Endothelial cell (in vitro differentiated cells): ENCODE measurements at places on chromosomes 5 and 9. TPM values are rescaled to one million over a fixed set of nuclear protein-coding genes. Genes with fewer than 3 reads are reported as not detected.

GRCh38 chr5:25909163-25909562, 1129.2 kb downstream of the CDH9 start:
- no peak overlapping the region for H3K4me3 ChIP-seq
- no peaks in the 10 kb centered on the region for H3K27me3 ChIP-seq
- no peak overlapping the region for H3K27ac ChIP-seq
- no peaks in the 10 kb centered on the region for H3K36me3 ChIP-seq
- H3K4me1 ChIP-seq, result no peaks in the 10 kb centered on the region

GRCh38 chr9:38685535-38685934, 34.4 kb downstream of the FAM240B start:
- DNase-seq, result no peak
- no peaks in the 10 kb centered on the region for H3K36me3 ChIP-seq
- peaks cover 18% of the 10 kb centered on the region for H3K4me1 ChIP-seq
- no peak overlapping the region for H3K27ac ChIP-seq
- H3K4me3 ChIP-seq, result no peak overlapping the region

DNA sequence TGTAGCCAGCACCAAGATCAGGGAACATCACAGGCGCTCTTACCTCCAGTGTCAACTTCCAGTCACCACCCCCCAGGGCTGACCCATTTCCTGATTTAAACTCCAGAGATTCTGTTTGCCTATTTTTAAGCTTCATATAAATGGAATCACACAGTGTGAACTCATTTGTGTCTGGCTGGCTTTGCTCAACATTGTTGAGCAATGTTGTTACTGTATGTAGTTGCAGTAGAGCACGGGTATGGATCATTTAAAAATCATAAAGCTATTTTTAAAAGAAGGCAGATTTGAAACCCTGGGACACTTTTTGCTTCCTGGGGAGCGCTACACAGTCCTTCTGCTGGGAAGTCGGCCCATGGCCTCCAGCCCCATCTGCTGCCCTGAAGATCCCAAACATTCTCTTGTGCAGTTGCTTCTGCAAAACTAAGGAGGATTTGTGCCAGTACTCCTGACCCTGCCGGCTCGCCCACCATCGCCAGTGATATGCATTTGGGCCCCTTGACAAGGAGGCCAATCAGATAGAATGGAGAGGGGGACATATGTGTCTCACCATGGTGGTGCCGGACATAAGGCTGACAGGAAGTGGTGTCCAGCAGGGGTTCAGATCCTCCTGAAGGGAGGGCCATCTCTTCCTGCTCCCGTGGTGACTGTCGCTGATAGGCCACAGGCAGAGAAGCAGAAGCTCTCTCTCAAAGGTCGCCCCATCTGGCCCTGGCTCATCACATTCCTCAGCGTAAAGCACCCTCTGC, 13.3 kb downstream of the DCANP1 start:
- H3K27ac ChIP-seq, result no peak overlapping the region
- peaks cover 12% of the 10 kb centered on the region for H3K4me1 ChIP-seq

DNA sequence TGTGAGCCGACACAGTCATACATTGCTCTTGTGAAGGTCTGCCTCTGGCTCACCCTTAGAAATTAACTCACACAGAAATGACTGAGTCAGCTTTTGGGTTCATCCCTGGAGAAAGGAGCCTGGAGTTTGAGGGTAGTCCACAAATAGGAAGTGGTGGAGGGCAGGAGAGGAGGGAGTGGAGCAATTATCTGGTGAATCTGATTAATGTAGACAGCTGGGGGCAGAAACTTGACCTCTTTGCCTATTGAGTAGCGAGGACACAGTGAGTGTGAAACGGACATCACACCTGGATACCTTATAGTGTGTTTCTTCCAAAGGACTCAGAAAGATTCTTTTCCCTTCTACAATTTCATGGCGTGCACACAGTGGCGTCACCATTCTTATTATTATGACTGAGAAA, 48.5 kb upstream of the MSX2 start:
- H3K27ac ChIP-seq, result no peak overlapping the region
- no peak for DNase-seq
- no peak overlapping the region for H3K4me3 ChIP-seq
- H3K27me3 ChIP-seq, result peaks cover 2% of the 10 kb centered on the region
- H3K36me3 ChIP-seq, result no peaks in the 10 kb centered on the region

DNA sequence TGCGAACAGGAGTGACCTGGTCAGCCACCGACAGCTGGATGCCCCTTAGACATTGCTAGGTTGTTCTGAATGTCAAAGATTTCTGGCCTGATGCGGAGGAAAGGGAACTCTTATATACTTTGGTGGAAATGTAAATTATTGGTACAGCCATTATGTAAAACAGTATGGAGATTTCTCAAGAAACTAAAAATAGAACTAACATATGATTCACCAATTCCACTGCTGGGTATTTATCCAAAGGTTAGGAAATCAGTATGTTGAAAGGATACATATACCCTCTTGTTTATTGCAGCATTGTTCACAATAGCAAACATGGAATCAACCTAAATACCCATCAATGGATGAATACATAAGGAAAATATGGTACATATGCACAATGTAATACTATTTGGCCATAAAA, 31.8 kb downstream of the DMRT3 start:
- no peaks in the 10 kb centered on the region for H3K27me3 ChIP-seq
- peaks cover 15% of the 10 kb centered on the region for H3K4me1 ChIP-seq
- no peak overlapping the region for H3K4me3 ChIP-seq
- no peak overlapping the region for H3K27ac ChIP-seq
- H3K36me3 ChIP-seq, result no peaks in the 10 kb centered on the region
- DNase-seq, result no peak

DNA sequence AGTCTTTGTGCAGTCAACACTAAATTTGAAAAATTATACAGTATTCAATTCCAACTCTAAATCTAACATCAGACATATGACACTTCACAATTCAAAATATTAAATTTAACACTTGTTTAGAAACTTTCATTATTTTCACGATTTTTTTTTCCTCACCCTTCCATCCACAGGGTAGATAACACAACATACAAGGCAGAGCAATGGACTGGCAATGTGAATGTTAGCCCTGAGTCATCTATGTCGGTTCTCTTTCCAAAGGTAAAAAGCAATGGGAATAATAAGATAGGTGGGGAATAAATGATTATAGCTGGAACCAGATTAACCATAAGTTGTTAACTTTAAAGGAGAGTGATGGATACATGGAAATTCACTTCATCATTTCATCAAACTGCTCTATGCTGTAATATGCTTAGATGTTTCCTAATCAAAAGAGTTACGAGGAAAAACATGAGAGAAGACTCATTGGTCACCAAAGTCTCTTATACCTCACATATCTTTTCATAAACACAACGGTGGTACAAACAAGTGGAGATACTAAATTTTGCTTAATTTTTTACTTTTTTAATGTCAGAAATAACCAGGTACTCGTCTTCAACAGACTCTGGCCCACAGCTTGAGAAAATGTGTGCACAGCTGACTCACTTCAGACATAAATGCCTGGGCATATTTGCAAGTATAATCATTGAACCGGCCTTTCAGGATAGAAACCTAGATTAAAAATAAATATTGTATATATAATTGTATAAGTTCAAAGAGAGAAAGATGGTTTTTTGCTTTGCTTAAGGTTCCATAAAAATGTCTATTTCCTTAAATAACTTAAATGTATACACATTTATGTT, 23.0 kb downstream of the RFX3 start:
- H3K27ac ChIP-seq, result no peak overlapping the region
- no peak for DNase-seq
- H3K36me3 ChIP-seq, result no peaks in the 10 kb centered on the region

- H3K27me3 ChIP-seq, result peaks cover 3% of the 10 kb centered on the region
- H3K4me1 ChIP-seq, result no peaks in the 10 kb centered on the region
- no peak overlapping the region for H3K27ac ChIP-seq
- no peak overlapping the region for H3K4me3 ChIP-seq
These were observed 183.3 kb downstream of the SEC61B start for GRCh38 chr9:99405359-99405758.

GRCh38 chr5:78798673-78799029, 150.1 kb upstream of the LHFPL2 start:
- H3K27ac ChIP-seq, result no peak overlapping the region
- peaks cover 11% of the 10 kb centered on the region for H3K4me1 ChIP-seq
- DNase-seq, result no peak
- H3K36me3 ChIP-seq, result no peaks in the 10 kb centered on the region

The PLAA gene
- total RNA-seq, result 46.2 TPM

The OR1Q1 gene
- not detected for total RNA-seq

The WDR55 gene
- 28.5 TPM for total RNA-seq

The PLAC8L1 gene
- 0.80 TPM for total RNA-seq

The SLC46A2 gene
- total RNA-seq, result not detected
